ENCODE measurements at places on chromosomes 3 and 15. TPM values are rescaled to one million over a fixed set of nuclear protein-coding genes. Genes with fewer than 3 reads are reported as not detected.

PIERCE2 gene
- total RNA-seq: 2.6 TPM

THBS1 gene
- 191 TPM for total RNA-seq

GRCh38 chr15:63405683-63406390, 24.2 kb upstream of the CA12 start:
- H3K4me1 ChIP-seq: peaks cover 4% of the 10 kb centered on the region
- H3K36me3 ChIP-seq: no peaks in the 10 kb centered on the region
- no peak for DNase-seq
- no peaks in the 10 kb centered on the region for H3K27me3 ChIP-seq

CRABP1 gene
- 132 TPM for total RNA-seq

METTL6 gene
- 21.4 TPM for total RNA-seq

- peak overlapping the region; percentile 57 for H3K4me3 ChIP-seq
- H3K27me3 ChIP-seq: no peaks in the 10 kb centered on the region
- H3K36me3 ChIP-seq: no peaks in the 10 kb centered on the region
- peak; percentile 86 for DNase-seq
- H3K27ac ChIP-seq: peak overlapping the region; percentile 72
Observed at GRCh38 chr15:43777267-43777914, 625 bp upstream of the ELL3 start.

RBMS3 gene
- total RNA-seq: 31.4 TPM

GOLGA8G gene
- not detected for total RNA-seq

DNA sequence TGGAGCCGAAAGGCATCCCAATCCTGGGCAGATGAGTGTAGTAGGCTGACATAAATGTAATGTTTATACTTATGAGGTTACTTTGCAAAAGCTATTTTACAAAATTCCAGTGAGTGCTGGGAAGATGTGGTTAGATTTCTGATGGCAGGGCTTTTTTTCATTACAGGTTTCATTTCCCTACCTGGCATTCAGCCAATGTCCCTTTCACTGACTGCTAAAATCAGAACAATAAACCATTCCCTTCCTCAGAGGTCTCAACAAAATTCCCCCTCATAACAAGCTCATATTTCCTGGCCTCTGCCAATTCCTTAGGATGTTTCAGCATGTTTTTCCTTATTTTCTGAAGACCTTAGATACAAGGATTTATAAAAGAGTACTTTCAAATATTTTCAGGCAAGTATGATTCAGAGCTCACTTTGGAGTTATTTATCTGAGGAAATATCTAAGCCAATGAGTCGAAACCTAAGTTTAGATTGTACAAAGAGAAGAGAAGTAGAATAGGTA, 40.9 kb upstream of the CCDC80 start:
- no peaks in the 10 kb centered on the region for H3K36me3 ChIP-seq
- H3K27me3 ChIP-seq: no peaks in the 10 kb centered on the region
- H3K4me3 ChIP-seq: no peak overlapping the region
- peak overlapping the region; percentile 46 for H3K27ac ChIP-seq

- no peak overlapping the region for H3K4me3 ChIP-seq
- H3K4me1 ChIP-seq: no peaks in the 10 kb centered on the region
- H3K27me3 ChIP-seq: no peaks in the 10 kb centered on the region
- H3K36me3 ChIP-seq: peaks cover 6% of the 10 kb centered on the region
- no peak overlapping the region for H3K27ac ChIP-seq
- no peak for DNase-seq
Observed at GRCh38 chr3:58082047-58082446, 73.8 kb downstream of the FLNB start.

NPHP3 gene
- total RNA-seq: 25.6 TPM

GRCh38 chr3:15795651-15796308, 2.0 kb downstream of the ANKRD28 start:
- no peak for DNase-seq
- H3K4me1 ChIP-seq: peaks cover 9% of the 10 kb centered on the region
- peak overlapping the region; percentile 86 for H3K27ac ChIP-seq

DNA sequence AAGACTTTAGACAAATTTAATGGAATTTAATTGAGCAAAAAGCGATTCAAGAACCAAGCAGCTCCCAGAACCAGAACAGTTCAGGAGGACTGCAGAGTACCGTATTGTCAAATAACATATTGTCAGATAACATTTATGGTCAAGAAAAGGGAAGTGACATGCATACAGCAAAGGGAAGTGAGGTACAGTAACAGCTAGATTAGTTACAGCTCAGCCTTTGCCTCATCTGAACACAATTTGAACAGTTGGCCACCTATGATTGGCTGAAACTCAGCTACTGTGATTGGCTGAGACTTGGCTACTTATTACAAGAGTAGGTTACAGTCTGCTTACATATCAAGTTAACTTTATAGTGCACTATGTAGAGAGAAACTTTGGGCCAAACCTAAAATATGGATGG, 21.9 kb downstream of the ZFAND6 start:
- H3K4me3 ChIP-seq: no peak overlapping the region
- no peaks in the 10 kb centered on the region for H3K27me3 ChIP-seq
- H3K4me1 ChIP-seq: peaks cover 5% of the 10 kb centered on the region
- no peaks in the 10 kb centered on the region for H3K36me3 ChIP-seq

DNA sequence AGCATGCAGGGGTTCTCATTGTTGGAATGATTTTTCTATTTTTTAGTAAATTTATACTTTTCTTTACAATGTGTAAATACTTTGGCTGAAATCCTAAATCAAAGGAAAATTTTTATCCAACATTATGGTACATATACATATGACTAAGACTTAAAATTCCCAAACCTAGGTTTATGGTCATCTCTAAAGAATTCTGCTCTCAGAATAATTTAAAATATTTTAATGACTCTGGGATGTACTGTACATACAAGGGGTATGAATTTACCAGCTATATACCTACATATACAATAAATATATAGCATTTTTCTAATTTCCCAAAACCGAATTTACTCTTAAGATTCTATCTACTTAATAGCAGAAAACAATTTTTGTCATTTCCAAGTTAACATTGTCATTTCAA, 137.9 kb upstream of the POU1F1 start:
- DNase-seq: no peak
- no peak overlapping the region for H3K4me3 ChIP-seq
- H3K27me3 ChIP-seq: no peaks in the 10 kb centered on the region
- no peaks in the 10 kb centered on the region for H3K36me3 ChIP-seq
- H3K27ac ChIP-seq: no peak overlapping the region

GP9 gene
- total RNA-seq: not detected

FSD2 gene
- not detected for total RNA-seq

NDUFAF3 gene
- 58.7 TPM for total RNA-seq

- H3K4me3 ChIP-seq: no peak overlapping the region
- no peak overlapping the region for H3K27ac ChIP-seq
- peaks cover 6% of the 10 kb centered on the region for H3K27me3 ChIP-seq
- H3K4me1 ChIP-seq: no peaks in the 10 kb centered on the region
- DNase-seq: no peak
Observed at GRCh38 chr3:178532476-178532875, 3.8 kb upstream of the KCNMB2 start.

PLSCR5 gene
- 0.60 TPM for total RNA-seq

LYZL4 gene
- not detected for total RNA-seq

DNA sequence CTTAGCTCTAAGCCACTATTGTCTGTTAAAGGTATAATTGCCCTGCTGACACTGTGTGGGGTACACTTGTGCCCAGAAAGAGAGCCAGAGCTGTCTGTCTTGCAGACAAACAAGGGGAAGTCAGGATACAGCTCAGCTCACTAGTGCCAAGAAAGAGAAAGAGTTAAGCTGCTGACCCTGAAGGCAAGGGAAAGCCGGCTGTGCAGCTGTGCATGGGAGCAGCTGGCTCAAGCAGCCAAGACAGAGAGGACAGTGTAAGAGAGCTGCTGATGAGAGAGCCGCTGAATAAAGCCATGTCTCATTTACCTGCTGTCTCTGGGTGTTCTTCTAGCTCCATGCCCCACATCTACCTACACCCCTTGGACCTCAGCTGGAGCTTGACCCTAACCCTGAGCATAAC, 428.1 kb upstream of the NAALADL2 start:
- H3K4me3 ChIP-seq: no peak overlapping the region
- DNase-seq: no peak
- H3K27ac ChIP-seq: no peak overlapping the region
- H3K27me3 ChIP-seq: no peaks in the 10 kb centered on the region
- H3K4me1 ChIP-seq: no peaks in the 10 kb centered on the region

- H3K27ac ChIP-seq: no peak overlapping the region
- no peaks in the 10 kb centered on the region for H3K4me1 ChIP-seq
- DNase-seq: no peak
Observed at GRCh38 chr3:58408906-58409305, 24.7 kb downstream of the PDHB start.

CPNE9 gene
- not detected for total RNA-seq

GRCh38 chr3:40337136-40338108, 27.9 kb downstream of the EIF1B start:
- no peaks in the 10 kb centered on the region for H3K4me1 ChIP-seq
- DNase-seq: no peak
- H3K27ac ChIP-seq: peak overlapping the region; percentile 38
- H3K4me3 ChIP-seq: no peak overlapping the region
- no peaks in the 10 kb centered on the region for H3K27me3 ChIP-seq

All from hepatocyte (in vitro differentiated cells).